ENCODE measurements at places on chromosomes 3 and 15. TPM values are rescaled to one million over a fixed set of nuclear protein-coding genes. Genes with fewer than 3 reads are reported as not detected.

GRCh38 chr15:75307778-75308390 lies 25.2 kb downstream of the GOLGA6D start:
- H3K36me3 ChIP-seq = no peaks in the 10 kb centered on the region
- DNase-seq = peak; percentile 44
- H3K27me3 ChIP-seq = no peaks in the 10 kb centered on the region
- no peak overlapping the region for H3K27ac ChIP-seq
- H3K4me3 ChIP-seq = no peak overlapping the region
- H3K4me1 ChIP-seq = no peaks in the 10 kb centered on the region

Gene FILIP1L
- 13.3 TPM for total RNA-seq

DNA sequence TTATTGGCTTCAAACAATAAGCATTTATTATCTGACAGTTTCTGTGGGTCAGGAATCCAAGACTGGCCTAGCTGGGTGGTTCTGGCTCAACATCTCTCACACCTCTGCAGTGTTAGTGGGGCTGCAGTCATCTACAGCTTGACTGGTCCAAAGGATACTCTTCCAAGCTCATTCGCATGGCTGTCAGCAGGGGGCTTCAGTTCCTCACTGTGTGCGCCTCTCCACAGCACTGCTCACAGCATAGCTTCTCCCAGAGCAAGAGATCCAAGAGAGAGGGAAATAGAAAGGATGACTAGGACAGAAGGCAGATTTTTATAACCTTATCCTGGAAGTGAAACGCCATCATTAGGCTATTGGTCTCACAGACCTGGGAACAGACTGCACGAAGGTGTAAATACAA lies 64.2 kb downstream of the MAGI1 start:
- no peak overlapping the region for H3K27ac ChIP-seq
- no peak overlapping the region for H3K4me3 ChIP-seq
- no peaks in the 10 kb centered on the region for H3K36me3 ChIP-seq
- DNase-seq = no peak

- no peaks in the 10 kb centered on the region for H3K36me3 ChIP-seq
- no peaks in the 10 kb centered on the region for H3K27me3 ChIP-seq
- H3K4me1 ChIP-seq = peaks cover 24% of the 10 kb centered on the region
Observed at GRCh38 chr15:84783493-84784251, 33.5 kb upstream of the ALPK3 start.

DNA sequence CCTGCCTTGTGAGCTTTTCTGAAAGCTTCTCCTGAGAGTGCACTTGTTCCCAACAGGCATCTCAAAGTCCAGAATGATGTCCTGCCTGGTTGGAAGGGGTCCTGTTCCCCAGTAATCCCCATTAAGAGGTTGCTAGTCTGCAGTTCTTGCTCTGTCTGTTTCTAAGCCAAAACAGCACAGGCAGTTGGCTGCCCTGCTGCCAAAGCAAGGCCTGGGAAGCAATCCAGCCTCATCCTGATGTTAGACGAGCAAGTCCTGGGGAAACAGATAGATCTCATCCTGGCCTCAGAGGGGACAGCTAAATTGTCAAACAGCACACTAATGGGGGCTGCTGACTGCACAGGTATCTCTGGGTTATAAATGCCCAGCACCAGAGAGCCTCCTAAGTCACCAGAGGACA lies 198.0 kb downstream of the EPHB1 start:
- no peak overlapping the region for H3K4me3 ChIP-seq
- H3K36me3 ChIP-seq = no peaks in the 10 kb centered on the region
- no peak for DNase-seq
- H3K27me3 ChIP-seq = no peaks in the 10 kb centered on the region
- no peak overlapping the region for H3K27ac ChIP-seq

- no peaks in the 10 kb centered on the region for H3K27me3 ChIP-seq
- H3K4me3 ChIP-seq = no peak overlapping the region
- H3K36me3 ChIP-seq = no peaks in the 10 kb centered on the region
- H3K27ac ChIP-seq = no peak overlapping the region
- no peaks in the 10 kb centered on the region for H3K4me1 ChIP-seq
- no peak for DNase-seq
Observed at GRCh38 chr3:194995922-194996321, 275.0 kb downstream of the XXYLT1 start.

Gene CLDN16
- 0.60 TPM for total RNA-seq

- no peak for DNase-seq
- no peaks in the 10 kb centered on the region for H3K4me1 ChIP-seq
- H3K36me3 ChIP-seq = no peaks in the 10 kb centered on the region
- H3K27ac ChIP-seq = no peak overlapping the region
- H3K4me3 ChIP-seq = no peak overlapping the region
- no peaks in the 10 kb centered on the region for H3K27me3 ChIP-seq
Observed at GRCh38 chr3:45455040-45455439, 66.7 kb downstream of the LARS2 start.

Gene GSK3B
- total RNA-seq = 35.1 TPM

Gene HHLA2
- total RNA-seq = not detected

GRCh38 chr3:58540176-58540858 lies 3.3 kb upstream of the ACOX2 start:
- H3K4me1 ChIP-seq = peaks cover 18% of the 10 kb centered on the region
- H3K27me3 ChIP-seq = no peaks in the 10 kb centered on the region
- no peak for DNase-seq
- H3K4me3 ChIP-seq = no peak overlapping the region
- no peak overlapping the region for H3K27ac ChIP-seq

DNA sequence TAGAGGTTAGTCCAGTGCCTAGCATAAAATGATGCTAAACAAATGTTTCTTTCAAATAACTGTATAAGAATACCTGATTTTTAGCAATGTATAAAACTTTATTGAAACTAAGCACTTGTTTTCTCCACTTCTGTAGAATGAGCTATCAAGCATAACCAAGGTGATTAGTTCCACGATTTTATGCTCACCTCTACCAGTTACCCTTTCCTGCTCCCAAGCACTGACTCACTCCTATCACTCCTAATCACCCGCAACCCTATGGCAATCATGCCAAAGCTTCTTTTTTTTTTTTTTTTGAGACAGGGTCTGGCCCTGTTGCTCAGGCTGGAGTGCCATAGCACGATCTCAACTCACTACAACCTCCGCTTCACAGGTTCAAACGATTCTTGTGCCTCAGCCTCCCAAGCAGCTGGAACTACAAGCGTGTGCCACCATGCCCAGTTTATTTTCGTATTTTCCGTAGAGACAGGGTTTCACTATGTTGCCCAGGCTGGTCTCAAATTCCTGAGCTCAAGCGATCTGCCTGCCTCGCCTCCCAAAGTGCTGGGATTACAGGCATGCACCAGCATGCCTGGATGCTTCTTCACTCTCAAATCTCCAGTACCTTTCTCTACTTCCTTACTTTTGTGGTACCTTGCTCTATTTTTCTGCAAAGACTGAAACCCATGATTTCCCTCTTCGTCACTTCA lies 3.9 kb downstream of the HSPBAP1 start:
- H3K27me3 ChIP-seq = no peaks in the 10 kb centered on the region
- H3K36me3 ChIP-seq = no peaks in the 10 kb centered on the region
- H3K4me1 ChIP-seq = peaks cover 8% of the 10 kb centered on the region

Gene GOLGA6D
- not detected for total RNA-seq

DNA sequence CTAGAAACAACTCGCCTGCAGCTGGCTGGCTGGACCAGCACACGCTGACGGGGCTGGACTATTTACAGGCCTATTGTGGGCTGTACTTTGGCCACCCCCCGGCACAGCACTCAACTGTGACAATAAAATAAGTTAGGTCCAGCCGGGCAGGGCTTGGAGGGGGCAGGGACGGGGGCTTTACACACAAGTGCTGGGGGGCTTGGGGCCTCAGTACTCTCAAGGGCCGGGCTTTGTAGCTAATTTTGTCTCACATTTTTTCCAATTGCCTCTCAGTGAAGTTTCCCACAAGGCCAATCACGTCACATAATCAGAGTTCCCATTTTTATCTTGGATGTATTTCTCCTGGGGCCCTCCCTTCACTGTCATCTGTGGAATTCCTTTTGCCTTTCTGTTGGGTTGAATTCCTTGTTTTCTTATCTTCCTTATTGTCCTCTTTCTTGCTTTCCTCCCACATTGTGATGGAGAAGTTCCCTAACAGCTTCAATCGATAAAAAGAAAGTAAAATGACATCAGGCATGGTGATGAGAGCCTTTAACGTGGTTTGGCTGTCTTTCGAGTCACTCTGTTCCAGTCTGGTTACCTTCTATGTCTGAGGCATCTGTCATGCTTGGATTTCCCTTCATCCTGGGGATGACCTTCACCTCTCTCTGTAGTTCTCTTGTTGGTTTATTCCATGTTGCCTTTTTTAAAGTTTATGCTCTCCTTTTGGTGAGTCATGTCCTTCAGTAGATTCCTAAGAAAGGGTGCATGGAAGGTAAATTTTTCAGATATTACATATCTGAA lies 44.1 kb upstream of the CMTM7 start:
- H3K27ac ChIP-seq = no peak overlapping the region
- H3K36me3 ChIP-seq = no peaks in the 10 kb centered on the region
- no peaks in the 10 kb centered on the region for H3K4me1 ChIP-seq
- no peak for DNase-seq
- H3K4me3 ChIP-seq = no peak overlapping the region

- H3K27ac ChIP-seq = no peak overlapping the region
- H3K36me3 ChIP-seq = no peaks in the 10 kb centered on the region
- no peaks in the 10 kb centered on the region for H3K27me3 ChIP-seq
- no peak overlapping the region for H3K4me3 ChIP-seq
Observed at GRCh38 chr3:16550676-16551341, 37.3 kb upstream of the RFTN1 start.

Gene GP5
- total RNA-seq = not detected

GRCh38 chr15:43293432-43293831 lies 26.7 kb upstream of the TGM5 start:
- no peak overlapping the region for H3K4me3 ChIP-seq
- no peak for DNase-seq
- H3K36me3 ChIP-seq = no peaks in the 10 kb centered on the region
- H3K27ac ChIP-seq = no peak overlapping the region
- peaks cover 22% of the 10 kb centered on the region for H3K27me3 ChIP-seq

- no peak for DNase-seq
- H3K27me3 ChIP-seq = no peaks in the 10 kb centered on the region
- H3K36me3 ChIP-seq = no peaks in the 10 kb centered on the region
- H3K4me3 ChIP-seq = no peak overlapping the region
- H3K4me1 ChIP-seq = no peaks in the 10 kb centered on the region
Observed at GRCh38 chr3:33313331-33313730, 36.1 kb downstream of the FBXL2 start.

- H3K27ac ChIP-seq = no peak overlapping the region
- no peak for DNase-seq
- H3K4me1 ChIP-seq = peaks cover 8% of the 10 kb centered on the region
- H3K27me3 ChIP-seq = no peaks in the 10 kb centered on the region
- no peaks in the 10 kb centered on the region for H3K36me3 ChIP-seq
Observed at GRCh38 chr3:196414469-196414868, 17.8 kb downstream of the UBXN7 start.

Gene AQR
- 26.1 TPM for total RNA-seq

Gene ALPK3
- 30.5 TPM for total RNA-seq

GRCh38 chr3:73298243-73299183 lies 237.1 kb downstream of the EBLN2 start:
- DNase-seq = no peak
- H3K4me3 ChIP-seq = no peak overlapping the region
- no peaks in the 10 kb centered on the region for H3K4me1 ChIP-seq
- H3K36me3 ChIP-seq = no peaks in the 10 kb centered on the region

Gene SLC28A2
- total RNA-seq = 0.17 TPM

Gene SUCNR1
- total RNA-seq = 3.4 TPM

- H3K36me3 ChIP-seq = no peaks in the 10 kb centered on the region
- H3K4me3 ChIP-seq = no peak overlapping the region
- no peaks in the 10 kb centered on the region for H3K27me3 ChIP-seq
- H3K27ac ChIP-seq = no peak overlapping the region
Observed at GRCh38 chr3:66297900-66298299, 77.1 kb downstream of the SLC25A26 start.

- DNase-seq = no peak
- H3K4me1 ChIP-seq = no peaks in the 10 kb centered on the region
- no peaks in the 10 kb centered on the region for H3K27me3 ChIP-seq
Observed at GRCh38 chr15:75584121-75584520, 5.0 kb upstream of the PTPN9 start.

- peaks cover 4% of the 10 kb centered on the region for H3K4me1 ChIP-seq
- peaks cover 28% of the 10 kb centered on the region for H3K36me3 ChIP-seq
- H3K27ac ChIP-seq = no peak overlapping the region
- H3K4me3 ChIP-seq = no peak overlapping the region
Observed at GRCh38 chr3:134352031-134352671, 22.1 kb downstream of the AMOTL2 start.

GRCh38 chr15:70318594-70319465 lies 221.1 kb upstream of the TLE3 start:
- H3K27me3 ChIP-seq = no peaks in the 10 kb centered on the region
- no peak overlapping the region for H3K4me3 ChIP-seq
- peaks cover 4% of the 10 kb centered on the region for H3K4me1 ChIP-seq
- H3K27ac ChIP-seq = no peak overlapping the region

Gene VGLL3
- 20.5 TPM for total RNA-seq

- H3K36me3 ChIP-seq = no peaks in the 10 kb centered on the region
- H3K27me3 ChIP-seq = no peaks in the 10 kb centered on the region
- no peaks in the 10 kb centered on the region for H3K4me1 ChIP-seq
- DNase-seq = no peak
Observed at GRCh38 chr15:100663915-100664281, 61.5 kb downstream of the ASB7 start.

DNA sequence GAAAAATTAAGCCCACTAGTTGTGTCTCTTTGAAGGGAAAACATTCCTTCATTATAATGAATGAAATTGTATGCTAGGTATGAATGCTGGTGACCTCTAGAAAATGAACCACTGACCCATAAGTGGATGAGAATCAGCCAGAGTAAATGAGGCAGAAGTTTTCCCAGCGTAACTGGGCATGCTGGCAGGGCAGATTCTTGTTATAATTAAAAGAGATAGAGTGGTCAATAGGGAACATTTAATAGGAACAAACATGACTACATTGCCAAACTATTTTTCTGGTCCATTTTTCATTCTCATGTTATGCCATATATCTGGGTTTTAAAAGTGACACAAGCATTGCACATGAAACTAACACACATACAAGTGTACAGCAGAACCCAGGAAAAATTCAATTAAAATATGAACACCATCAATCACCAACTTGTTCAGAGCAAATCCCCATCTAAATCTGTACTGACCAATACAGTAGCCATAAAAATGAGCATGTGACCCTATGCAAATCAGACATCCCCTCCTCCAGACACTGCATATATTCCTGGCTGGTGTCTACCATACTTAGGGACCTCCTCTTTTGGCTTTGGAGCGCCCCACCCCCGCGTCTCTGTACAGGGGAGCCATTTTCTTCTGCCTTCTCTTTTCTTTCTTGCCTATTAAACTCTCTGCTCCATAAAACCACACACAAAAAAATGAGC lies 4.0 kb downstream of the CLRN1 start:
- no peak overlapping the region for H3K27ac ChIP-seq
- H3K4me3 ChIP-seq = no peak overlapping the region
- no peaks in the 10 kb centered on the region for H3K4me1 ChIP-seq
- H3K27me3 ChIP-seq = no peaks in the 10 kb centered on the region
- DNase-seq = no peak

GRCh38 chr15:63408524-63408923 lies 26.9 kb upstream of the CA12 start:
- H3K27ac ChIP-seq = no peak overlapping the region
- no peaks in the 10 kb centered on the region for H3K27me3 ChIP-seq
- no peaks in the 10 kb centered on the region for H3K4me1 ChIP-seq
- no peak for DNase-seq

Gene RYR3
- 0.61 TPM for total RNA-seq

Gene TF
- 9.9 TPM for total RNA-seq

Gene NRROS
- 7.1 TPM for total RNA-seq

Gene PSTPIP1
- total RNA-seq = 11.1 TPM

GRCh38 chr15:81532001-81532400 lies 158.0 kb upstream of the TMC3 start:
- H3K36me3 ChIP-seq = no peaks in the 10 kb centered on the region
- no peak overlapping the region for H3K4me3 ChIP-seq
- H3K4me1 ChIP-seq = no peaks in the 10 kb centered on the region
- no peak overlapping the region for H3K27ac ChIP-seq
- no peak for DNase-seq

Measured in adrenal gland (tissue), 19 donors.